ENCODE measurements at places on chromosomes 6 and 20. TPM values are rescaled to one million over a fixed set of nuclear protein-coding genes. Genes with fewer than 3 reads are reported as not detected.

DNA sequence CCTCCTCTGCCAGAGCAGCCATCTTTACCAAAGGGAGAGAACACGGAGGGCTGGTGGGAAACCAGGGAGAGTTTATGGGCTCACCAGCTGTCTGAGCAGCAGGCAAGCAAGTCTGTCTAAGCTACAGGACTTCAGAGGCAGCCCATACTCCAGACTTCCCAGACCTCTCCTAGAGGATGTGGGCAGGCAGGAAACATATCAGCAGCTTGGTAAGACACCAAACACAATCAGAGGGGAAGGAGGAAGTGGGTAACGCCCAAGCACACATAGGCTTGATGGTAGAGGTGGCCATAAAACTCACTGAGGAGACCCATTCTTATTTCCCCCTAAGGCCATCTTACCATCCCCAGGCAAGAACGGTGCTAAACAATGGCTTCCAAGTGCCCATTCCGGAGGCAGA lies 143.1 kb upstream of the ARID1B start:
- no peaks in the 10 kb centered on the region for H3K4me1 ChIP-seq
- no peaks in the 10 kb centered on the region for H3K36me3 ChIP-seq
- no peaks in the 10 kb centered on the region for H3K27me3 ChIP-seq
- no peak overlapping the region for H3K4me3 ChIP-seq
- H3K27ac ChIP-seq: no peak overlapping the region

FAM184A gene
- 36.3 TPM for total RNA-seq

DNA sequence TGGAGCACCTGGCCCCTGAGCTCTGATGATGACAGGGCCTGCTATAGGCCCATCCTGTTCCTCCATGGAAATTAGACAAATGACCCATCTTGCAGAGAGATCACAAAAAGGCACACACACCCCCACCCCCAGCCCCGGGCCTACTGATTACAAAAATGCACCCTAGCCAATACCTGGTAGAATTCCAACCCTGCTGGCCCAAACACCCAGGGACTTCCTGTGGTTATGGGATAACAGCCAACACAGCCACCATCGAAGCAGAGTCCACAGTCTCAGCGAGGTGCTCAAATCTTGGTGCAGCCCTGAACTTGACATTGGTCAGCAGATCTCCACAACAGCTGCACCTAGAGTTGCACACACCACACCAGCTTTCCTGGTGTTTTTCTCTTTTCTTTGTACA lies 17.0 kb downstream of the NCR2 start:
- H3K4me3 ChIP-seq: no peak overlapping the region
- no peak overlapping the region for H3K27ac ChIP-seq
- H3K27me3 ChIP-seq: no peaks in the 10 kb centered on the region
- no peaks in the 10 kb centered on the region for H3K4me1 ChIP-seq
- no peaks in the 10 kb centered on the region for H3K36me3 ChIP-seq
- no peak for DNase-seq

DNA sequence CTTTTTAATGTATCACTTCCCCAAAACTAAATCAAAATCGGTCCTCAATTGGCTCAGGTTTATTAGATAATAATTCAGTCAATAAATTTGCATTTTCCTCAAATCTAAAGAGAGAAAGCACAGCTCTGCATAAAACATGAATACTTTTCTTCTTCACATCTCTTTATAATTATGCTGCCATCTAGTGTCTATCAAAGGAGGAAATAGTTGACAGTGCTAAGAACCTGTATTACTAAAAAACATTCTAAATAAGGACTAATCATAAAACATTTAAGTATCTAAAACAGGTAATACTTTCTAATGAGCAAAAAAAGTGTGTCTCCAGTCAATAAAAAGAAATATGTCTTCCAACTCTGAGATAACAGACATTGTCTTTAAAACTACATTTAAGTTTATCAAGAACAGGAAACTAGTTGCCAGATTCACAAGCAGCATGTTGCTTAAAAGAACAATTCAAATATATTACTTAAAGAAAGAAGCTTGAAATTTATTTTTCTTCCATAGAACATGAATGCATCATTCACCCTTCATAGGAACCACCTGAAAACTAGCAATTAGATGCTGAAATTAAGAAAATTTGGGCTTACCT lies 56.5 kb upstream of the DST start:
- H3K4me3 ChIP-seq: no peak overlapping the region
- no peaks in the 10 kb centered on the region for H3K27me3 ChIP-seq
- H3K27ac ChIP-seq: no peak overlapping the region
- H3K36me3 ChIP-seq: no peaks in the 10 kb centered on the region

DNA sequence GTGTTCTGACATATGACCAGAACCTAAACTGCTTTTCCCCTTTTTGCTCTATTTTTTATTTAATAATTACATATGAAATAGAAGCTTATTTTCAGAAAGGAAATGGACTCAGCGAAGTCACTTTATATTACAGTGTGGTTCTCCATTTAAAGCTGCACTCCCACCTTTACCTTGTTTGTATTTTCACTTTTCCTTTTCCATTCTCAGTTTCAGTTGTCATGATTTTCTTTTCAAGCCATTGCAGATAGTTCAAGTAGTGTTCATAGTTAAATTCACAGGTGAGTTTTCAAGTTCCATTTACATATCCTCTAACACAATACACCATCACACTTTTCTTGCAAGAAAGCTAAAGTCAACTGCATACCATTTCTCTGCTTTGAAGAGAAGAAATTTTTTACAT lies 400.2 kb downstream of the HACE1 start:
- DNase-seq: no peak
- no peaks in the 10 kb centered on the region for H3K4me1 ChIP-seq
- no peak overlapping the region for H3K27ac ChIP-seq

GLO1 gene
- 78.6 TPM for total RNA-seq

DNA sequence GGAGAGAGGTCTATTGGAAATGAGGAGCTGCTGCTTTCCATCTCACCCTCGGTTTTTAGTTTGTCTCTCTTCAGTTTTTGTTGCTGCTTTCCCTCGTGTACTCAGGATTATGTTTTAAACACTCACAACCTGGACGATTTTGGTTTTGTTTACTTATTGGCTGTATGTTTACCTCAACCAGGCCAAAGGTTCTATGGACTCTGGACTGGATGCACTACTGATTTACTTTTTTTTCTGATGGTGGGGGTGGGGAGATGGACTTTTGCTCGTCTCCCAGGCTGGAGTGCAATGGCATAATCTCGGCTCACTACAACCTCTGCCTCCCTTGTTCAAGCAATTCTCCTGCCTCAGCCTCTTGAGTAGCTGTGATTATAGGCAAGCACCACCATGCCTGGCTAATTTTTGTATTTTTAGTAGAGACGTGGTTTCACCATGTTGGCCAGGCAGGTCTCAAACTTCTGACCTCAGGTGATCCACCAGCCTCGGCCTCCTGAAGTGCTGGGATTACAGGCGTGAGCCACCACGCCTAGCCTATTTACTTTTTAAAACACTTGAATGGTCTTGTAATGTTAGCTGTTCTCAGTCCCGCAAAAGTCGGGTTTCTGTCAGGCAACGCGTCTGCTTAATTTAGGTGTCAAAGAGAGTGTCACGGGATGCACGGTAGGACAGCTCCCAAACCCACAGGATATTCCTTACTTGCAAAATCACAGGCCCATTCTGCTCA lies 148.2 kb upstream of the RIPOR2 start:
- no peak for DNase-seq
- H3K27ac ChIP-seq: no peak overlapping the region
- no peak overlapping the region for H3K4me3 ChIP-seq
- H3K36me3 ChIP-seq: no peaks in the 10 kb centered on the region
- H3K27me3 ChIP-seq: no peaks in the 10 kb centered on the region

DNA sequence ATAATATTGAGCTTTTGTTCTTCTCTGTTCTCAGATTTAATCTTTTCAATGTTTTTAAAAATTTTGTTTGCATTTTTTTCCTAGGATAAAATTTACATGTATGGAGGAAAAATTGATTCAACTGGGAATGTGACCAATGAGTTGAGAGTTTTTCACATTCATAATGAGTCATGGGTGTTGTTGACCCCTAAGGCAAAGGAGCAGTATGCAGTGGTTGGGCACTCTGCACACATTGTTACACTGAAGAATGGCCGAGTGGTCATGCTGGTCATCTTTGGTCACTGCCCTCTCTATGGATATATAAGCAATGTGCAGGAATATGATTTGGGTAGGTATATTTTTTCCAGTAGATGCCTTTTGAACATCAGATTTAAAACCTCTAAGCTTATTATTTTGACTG lies 89.8 kb downstream of the ATRN start:
- no peaks in the 10 kb centered on the region for H3K36me3 ChIP-seq
- no peak overlapping the region for H3K27ac ChIP-seq
- no peak for DNase-seq
- no peaks in the 10 kb centered on the region for H3K27me3 ChIP-seq

GRCh38 chr6:47187893-47188587 lies 121.7 kb downstream of the TNFRSF21 start:
- no peak for DNase-seq
- H3K36me3 ChIP-seq: no peaks in the 10 kb centered on the region
- H3K4me1 ChIP-seq: no peaks in the 10 kb centered on the region
- no peak overlapping the region for H3K27ac ChIP-seq
- no peaks in the 10 kb centered on the region for H3K27me3 ChIP-seq

SPATS1 gene
- 13.1 TPM for total RNA-seq

DNA sequence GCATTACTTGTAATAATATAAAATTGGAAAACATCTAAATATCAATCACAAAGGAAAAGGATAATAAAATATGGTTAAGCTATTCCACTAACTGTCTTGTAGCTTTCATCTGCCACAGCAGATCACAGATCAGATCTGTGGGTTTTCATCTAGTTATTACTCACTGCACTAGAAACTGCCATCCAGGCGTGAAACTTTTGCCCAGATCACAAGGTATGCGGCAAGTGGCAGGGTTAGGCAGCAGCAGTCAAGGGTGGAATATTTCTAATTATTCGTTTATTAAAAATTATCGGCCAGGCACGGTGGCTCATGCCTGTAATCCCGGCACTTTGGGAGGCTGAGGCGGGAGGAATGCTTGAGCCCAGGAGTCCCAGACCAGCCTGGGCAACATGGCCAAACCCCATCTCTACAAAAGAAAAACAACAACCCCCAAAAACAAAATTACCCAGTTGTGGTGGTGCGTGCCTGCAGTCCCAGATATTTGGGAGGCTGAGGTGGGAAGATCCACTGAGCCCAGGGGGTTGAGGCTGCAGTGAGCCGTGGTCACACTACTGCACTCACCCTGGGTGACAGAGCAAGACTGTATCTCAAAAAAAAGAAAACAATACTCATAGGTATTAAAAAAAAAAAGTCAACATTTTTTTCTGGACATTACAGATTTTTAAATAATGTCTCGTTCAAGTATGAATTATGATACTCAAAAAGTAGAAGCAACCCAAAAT lies 32.1 kb downstream of the BEND3 start:
- H3K4me1 ChIP-seq: no peaks in the 10 kb centered on the region
- H3K27me3 ChIP-seq: no peaks in the 10 kb centered on the region
- DNase-seq: no peak
- no peaks in the 10 kb centered on the region for H3K36me3 ChIP-seq
- no peak overlapping the region for H3K27ac ChIP-seq
- no peak overlapping the region for H3K4me3 ChIP-seq

APOM gene
- 9.8 TPM for total RNA-seq

DNA sequence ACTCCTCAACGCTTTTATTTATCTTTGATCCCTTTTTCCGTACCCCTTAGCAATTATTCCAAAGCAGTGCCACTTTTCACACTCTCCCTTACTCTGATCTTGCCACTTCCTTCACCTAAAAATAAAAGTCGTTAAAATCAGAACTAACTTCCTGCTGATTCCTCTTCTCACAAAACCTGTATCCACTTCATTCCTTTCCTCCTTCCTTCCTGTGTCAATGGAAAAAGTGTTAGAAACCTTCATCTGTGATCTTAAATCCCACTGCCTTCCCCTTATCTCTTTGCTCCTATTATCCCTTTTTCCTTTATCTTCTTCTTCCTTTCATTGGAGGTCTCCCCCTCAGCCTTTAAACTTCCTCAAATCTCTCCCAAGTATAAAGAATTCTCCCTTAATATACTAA lies 49.2 kb downstream of the GOPC start:
- H3K36me3 ChIP-seq: no peaks in the 10 kb centered on the region
- no peaks in the 10 kb centered on the region for H3K27me3 ChIP-seq
- peaks cover 2% of the 10 kb centered on the region for H3K4me1 ChIP-seq
- no peak overlapping the region for H3K27ac ChIP-seq

- DNase-seq: no peak
- H3K36me3 ChIP-seq: no peaks in the 10 kb centered on the region
- no peaks in the 10 kb centered on the region for H3K4me1 ChIP-seq
- no peaks in the 10 kb centered on the region for H3K27me3 ChIP-seq
- H3K27ac ChIP-seq: no peak overlapping the region
Observed at GRCh38 chr20:54598352-54598751, 123.0 kb downstream of the DOK5 start.

- no peaks in the 10 kb centered on the region for H3K36me3 ChIP-seq
- DNase-seq: no peak
- peaks cover 5% of the 10 kb centered on the region for H3K4me1 ChIP-seq
Observed at GRCh38 chr20:19659448-19659847, 98.6 kb upstream of the RIN2 start.

GRCh38 chr6:54427396-54427937 lies 119.2 kb downstream of the TINAG start:
- no peaks in the 10 kb centered on the region for H3K27me3 ChIP-seq
- no peak overlapping the region for H3K4me3 ChIP-seq
- no peak for DNase-seq
- H3K27ac ChIP-seq: no peak overlapping the region

LPIN3 gene
- 13.6 TPM for total RNA-seq

MAP1LC3A gene
- 104 TPM for total RNA-seq

- no peak for DNase-seq
- H3K36me3 ChIP-seq: no peaks in the 10 kb centered on the region
- H3K27me3 ChIP-seq: no peaks in the 10 kb centered on the region
- H3K4me3 ChIP-seq: no peak overlapping the region
- H3K4me1 ChIP-seq: no peaks in the 10 kb centered on the region
Observed at GRCh38 chr6:105816847-105817246, 269.3 kb upstream of the PRDM1 start.

SLC22A1 gene
- total RNA-seq: 1.7 TPM

DNA sequence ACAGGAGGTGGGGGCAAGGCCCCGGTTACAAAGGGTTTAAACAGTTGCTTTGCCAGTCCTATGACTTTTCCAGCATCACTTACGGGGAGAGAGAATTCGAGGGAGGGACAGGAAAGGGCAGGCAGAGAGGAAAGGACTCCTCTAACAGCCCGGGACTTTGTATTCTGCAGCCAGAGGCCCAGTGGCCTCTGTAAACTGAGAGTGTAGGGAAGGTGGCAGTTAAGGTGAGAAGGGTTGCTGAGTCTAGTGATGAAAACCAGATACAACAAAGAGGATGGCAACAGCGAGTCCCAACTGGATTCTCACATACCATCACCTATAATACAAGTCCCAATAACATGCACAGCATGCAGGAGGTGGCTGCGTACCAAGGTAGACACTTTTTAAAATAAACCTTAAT lies 13.5 kb downstream of the PLAGL2 start:
- no peaks in the 10 kb centered on the region for H3K36me3 ChIP-seq
- no peak for DNase-seq
- no peak overlapping the region for H3K4me3 ChIP-seq

DNA sequence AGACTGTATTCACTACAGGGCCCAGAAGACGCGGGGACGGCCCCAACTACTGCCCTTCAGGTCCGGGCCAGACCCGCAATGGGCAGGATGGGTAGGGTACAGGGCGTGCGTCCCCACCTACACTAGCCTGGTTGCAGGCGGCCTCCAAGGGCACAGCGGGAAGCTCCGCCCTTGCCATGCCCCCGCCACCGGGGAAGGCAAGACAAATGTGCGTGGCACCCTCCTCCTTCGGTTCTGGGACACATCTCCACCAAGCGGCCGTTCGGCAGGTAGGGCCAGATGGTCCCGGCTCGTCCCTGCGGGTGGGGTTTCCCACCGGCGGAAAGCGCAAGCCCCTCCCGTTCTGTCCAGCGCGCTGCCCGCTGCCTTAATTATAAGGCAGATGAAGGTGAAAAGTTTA lies 5.6 kb downstream of the NXT1 start:
- H3K36me3 ChIP-seq: no peaks in the 10 kb centered on the region
- DNase-seq: peak; percentile 14
- peaks cover 30% of the 10 kb centered on the region for H3K4me1 ChIP-seq

ENTPD6 gene
- 204 TPM for total RNA-seq

Measured in testis (tissue), 5 donors.